Left forelimb (tissue), 1 donor: ENCODE measurements at places on chromosomes 1 and 21.

DNA sequence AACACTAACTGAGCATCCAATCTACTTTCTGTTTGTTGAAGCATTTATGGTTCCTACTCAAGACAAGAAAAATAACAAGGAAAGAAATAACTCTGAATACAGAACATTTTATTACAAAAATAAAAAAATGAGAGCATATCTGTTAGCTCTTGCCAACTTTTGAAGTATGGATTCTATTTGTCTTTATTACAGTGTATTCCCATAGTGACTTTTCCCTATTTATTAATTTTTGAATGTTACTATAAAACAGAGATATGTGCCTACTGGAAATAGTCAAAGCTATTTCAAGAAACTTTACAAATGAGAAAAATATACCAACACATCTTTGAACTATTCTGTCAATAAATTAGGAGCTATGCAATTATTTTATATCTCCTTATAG, 153.0 kb downstream of the HLX start:
- DNase-seq, result no peak

GRCh38 chr1:107919953-107920352, 45.0 kb downstream of the VAV3 start:
- no peak for DNase-seq

GRCh38 chr1:218624052-218624451, 278.9 kb downstream of the TGFB2 start:
- no peak for DNase-seq

- no peak for DNase-seq
These were observed 71.1 kb downstream of the IER5 start for GRCh38 chr1:181159451-181160140.

GRCh38 chr1:56824938-56825337, 5.7 kb upstream of the FYB2 start:
- DNase-seq, result no peak

DNA sequence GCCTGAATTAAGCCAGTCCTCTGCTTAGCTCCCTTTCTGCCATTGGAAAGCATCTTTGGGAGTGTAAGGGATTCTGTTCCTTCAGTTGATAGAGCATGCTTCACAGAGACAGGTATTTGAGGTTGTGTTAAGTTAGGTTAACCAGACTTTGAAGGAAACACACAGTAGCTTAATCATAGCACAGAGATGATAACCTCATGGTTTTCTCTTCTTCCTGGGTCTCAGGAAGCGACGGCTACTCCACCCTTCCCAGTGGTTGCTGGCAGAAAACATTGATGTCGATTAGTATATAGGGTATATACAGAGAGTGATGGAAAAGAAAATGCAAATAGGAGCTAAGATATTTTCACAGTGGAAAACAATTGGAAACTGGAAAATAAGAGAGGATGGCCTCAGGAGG, 42.0 kb downstream of the S1PR1 start:
- no peak for DNase-seq

GRCh38 chr1:170145061-170145460, 698 bp upstream of the NTMT2 start:
- no peak for DNase-seq

DNA sequence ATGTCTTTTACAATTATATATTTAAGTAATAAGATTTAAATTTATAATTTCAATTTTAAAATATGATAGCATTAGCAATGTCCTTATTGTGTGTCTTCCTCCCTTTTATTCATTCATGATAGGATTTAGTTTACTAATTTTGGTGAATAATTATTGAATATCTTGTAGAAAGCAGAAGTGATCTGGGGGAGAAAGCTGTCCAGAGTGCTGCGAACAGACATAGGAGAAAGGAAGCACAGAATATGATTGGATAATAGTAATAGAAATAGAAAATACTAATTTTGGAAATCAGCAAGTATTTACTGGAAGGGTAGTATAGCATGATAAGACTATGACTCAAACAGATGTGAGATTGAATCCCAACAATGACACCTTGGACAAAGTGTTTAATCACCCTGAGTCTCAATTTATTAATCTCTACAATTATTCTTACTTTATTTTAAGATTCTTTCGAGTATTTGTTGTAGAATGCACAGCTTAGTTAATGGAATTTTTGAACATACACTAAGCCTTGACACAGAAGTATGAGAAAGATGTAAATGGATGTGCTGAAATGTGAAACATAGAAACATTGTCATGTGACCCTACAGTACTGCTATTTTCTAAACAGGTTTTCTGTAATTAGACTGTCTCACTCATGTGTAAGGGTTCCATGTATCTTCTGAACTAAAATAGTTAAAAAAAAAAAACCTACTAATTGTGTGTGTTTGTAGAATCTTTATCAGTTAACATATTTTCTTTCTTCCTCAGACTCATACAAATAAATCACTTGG, 7.9 kb downstream of the SH3GLB1 start:
- no peak for DNase-seq

- no peak for DNase-seq
These were observed 1006.9 kb upstream of the PRMT6 start for GRCh38 chr1:106049595-106049994.

GRCh38 chr21:15703932-15704331, 25.9 kb upstream of the USP25 start:
- DNase-seq, result no peak

DNA sequence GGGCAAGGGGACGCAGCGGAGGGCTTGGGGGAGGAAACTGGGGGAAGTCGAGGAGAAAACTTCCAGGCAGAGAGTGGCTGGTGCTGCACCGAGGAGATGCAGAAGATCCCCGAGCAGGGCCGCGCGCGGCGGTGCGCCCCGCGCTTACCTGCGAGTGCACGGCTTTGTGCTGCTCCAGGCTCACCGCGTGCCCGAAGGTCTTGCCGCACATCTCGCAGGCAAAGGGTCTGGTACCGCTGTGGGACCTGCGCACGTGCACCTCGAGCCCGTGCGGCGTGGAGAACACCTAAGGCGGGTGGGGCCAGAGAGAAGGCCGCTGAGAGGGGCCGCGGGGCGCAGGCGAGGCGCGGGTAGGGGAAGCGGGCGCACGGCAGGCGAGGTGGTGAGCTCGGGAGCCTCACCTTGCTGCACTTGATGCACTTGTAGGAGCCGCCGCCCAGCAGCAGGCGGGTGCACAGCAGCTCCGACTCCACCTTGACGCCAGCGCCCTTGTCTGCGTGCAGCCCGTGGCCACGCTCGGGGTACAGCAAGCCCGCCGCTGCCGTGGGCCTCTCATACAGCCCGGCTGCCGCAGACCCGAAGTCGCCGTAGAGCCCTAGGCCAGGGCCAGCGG, 6.4 kb downstream of the GFI1 start:
- DNase-seq, result no peak

DNA sequence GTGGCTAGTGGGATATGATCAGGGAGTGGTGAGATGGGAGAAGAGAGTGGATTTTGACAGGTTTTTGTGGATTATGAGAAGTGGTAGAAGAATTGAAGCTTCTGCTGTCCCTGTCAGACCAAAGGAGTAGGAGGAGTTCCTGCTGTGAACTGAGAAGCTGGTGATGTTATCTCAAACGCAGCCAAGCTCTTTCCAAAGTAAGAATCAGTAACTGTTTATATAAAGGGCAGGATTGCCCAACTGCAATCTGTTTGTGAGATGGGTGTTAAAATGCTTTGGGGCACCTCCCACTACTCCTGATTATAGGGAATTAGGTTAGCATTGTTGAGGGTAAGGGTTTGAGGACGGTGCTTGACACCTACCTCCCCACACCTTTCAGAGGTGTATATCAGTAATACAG, 60.5 kb upstream of the USP25 start:
- DNase-seq, result no peak

GRCh38 chr1:223144914-223145313, 1.9 kb upstream of the TLR5 start:
- DNase-seq, result no peak

GRCh38 chr21:17438635-17439034, 74.2 kb upstream of the CXADR start:
- no peak for DNase-seq

GRCh38 chr1:109976762-109977161, 7.8 kb upstream of the AHCYL1 start:
- DNase-seq, result no peak

DNA sequence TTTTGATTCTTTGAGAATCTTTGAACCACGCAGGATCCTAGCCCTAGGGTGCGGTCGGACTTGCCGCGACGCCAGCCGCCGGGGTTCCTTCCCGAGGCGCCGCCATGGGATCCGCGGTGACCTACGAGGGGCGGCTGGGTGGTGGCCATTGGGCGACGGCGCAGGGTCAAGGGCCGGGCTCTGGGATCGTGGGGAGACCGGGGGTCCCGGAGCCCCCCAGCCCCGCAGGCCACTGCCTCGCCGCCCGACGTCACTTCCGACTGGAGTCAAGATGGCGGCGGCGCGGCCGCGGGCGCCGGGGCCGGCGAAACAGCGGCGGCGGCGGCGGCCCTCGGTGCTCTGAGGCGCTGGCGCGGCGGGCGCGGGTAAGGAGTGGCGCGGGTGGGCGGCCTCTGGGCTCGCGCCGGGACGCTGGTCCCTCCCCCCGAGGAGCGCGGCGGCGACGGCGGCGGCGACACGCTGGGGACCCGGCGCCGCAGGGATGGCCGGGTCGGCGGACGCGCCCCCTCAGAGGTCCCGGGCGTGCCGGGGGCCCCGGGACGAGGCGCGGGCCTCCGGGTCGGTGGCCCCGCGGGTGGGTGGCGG, at the start of gene PRDM2:
Gene PRDM2 (plus strand): TSS at position 253 of the 585 bp plus-strand sequence. CDS start 15,418 bp downstream, outside the sequence.
- DNase-seq, result peak; percentile 79

DNA sequence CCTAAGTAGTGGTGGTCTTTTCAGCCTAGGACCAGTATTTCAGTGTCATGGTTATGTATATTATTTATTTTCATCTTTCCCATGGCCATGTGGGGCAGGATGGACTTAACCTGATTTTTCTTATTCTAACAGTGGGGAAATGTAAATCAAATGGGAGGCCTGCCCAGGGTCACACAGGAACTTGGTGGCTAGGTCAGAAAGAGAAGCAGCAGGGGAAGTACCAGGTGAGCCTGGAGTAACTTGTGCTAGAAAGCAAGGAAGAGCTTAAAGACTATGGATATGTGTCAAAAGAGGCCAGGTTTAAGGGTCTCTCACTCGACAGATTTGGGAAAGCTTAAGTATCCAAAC, 936 bp downstream of the ZFP69B start:
- no peak for DNase-seq

- no peak for DNase-seq
These were observed 222.4 kb upstream of the B3GALT2 start for GRCh38 chr1:193408782-193409293.

GRCh38 chr1:31834501-31834900, 18.7 kb upstream of the SPOCD1 start:
- DNase-seq, result no peak

DNA sequence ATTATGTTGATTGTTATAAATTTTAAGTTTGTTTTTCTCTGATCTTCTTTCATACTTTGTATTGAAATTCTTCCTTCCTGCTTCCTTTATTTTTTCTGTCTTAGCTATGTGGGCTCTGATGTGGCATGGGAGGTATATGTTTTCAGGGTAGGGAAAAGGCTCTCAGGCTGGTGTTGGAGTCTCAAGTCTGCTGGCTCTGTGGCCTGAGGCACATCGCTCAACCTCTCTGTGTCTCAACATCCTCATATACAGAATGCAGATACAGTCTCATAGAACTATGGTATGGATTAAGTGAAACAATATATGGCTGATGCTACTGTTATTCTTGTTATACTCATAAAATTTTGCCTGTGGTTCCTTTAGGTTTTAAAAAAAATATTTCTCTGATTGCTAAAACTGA, 105.9 kb downstream of the KCNN3 start:
- DNase-seq, result no peak

DNA sequence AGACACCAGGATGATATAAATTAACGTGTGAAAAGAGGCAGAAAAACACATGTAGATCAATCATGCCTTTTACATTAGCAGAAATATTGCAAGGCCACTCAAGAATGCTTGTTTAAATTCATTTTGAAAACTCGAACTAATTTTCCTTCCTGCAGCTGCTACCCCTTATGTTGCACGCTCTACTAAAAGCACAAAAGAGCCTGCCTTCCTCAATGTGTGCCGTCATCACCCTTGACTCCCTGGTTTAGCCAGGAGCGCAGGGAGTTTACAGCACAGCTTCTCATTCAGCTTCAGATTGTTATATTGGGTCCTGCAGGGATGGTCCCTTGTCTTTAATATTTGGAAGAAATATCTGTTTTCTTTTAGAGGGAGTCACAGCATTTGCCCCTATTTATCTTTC, 10.1 kb upstream of the ST6GALNAC5 start:
- DNase-seq, result no peak
